Neural crest cell (in vitro differentiated cells): ENCODE measurements at places on chromosomes 1 and 21.

GRCh38 chr1:11138952-11139351, 39.3 kb upstream of the EXOSC10 start:
- no peak for DNase-seq

DNA sequence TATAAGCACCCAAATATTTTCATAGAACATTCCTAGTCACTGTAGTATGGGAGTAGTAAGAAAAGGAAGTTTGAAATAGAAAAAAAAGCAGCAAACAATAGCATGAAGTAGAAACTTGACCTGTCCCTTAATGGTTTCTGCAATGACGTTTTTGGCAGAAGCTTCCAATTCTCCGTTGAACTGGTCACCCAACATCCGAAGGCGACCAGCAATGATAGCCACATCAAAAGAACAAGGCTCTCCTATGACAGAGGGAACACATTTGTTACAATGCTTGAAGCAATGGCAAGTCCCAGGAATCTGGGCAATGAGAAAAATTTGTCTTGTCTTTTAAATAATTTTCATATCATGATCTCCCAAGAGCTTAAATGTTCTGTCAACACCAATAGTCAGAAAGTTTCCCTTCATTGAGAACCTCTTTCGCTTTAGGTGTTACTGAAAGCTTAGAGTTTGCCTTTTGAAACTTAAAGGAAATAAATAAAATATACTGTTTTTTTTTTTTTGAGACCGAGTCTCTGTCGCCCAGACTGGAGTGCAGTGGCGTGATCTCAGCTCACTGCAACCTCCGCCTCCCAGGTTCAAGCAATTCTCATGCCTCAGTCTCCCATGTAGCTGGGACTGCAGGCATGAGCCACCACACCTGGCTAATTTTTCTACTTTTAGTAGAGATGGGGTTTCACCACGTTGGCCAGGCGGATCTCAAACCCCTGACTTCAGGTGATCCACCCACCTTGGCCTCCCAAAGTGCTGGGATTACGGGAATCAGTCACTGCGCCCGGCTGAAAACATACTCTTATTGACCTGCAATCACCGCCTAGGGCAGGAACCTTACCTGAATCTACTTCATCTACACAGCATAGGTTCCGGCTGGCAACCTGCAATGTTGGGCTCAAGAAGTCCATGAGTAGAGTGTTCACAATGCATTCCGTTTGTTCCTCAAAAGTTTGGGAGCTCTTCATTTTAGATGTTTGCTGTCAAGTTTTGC, 672 bp downstream of the BCL2L15 start:
- DNase-seq: no peak

GRCh38 chr1:10615332-10615731, 140.6 kb downstream of the PEX14 start:
- DNase-seq: no peak

DNA sequence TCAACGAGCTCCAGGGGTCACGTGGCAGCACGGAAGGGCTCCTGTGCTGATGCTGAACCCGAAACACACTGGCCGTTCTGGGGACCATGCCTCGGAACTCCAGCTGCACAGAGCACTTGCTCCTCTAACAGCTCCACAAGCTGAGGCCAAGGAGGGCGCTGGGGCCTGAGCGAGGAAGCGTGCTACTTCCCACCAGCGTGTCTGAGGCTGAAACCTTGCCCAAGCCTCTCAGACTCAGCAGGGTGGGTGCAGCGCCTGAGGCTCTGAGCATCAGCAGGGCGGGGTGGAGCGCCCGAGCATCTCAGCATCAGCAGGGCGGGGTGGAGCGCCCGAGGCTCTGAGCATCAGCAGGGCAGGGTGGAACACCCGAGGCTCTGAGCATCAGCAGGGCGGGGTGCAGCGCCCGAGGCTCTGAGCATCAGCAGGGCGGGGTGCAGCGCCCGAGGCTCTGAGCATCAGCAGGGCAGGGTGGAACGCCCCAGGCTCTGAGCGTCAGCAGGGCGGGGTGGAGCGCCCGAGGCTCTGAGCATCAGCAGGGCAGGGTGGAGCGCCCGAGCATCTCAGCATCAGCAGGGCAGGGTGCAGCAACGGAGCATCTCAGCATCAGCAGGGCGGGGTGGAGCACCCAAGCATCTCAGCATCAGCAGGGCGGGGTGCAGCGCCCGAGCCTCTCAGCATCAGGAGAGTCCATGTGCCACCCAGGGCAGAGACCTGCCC, 9.6 kb downstream of the WRAP73 start:
- DNase-seq: no peak

DNA sequence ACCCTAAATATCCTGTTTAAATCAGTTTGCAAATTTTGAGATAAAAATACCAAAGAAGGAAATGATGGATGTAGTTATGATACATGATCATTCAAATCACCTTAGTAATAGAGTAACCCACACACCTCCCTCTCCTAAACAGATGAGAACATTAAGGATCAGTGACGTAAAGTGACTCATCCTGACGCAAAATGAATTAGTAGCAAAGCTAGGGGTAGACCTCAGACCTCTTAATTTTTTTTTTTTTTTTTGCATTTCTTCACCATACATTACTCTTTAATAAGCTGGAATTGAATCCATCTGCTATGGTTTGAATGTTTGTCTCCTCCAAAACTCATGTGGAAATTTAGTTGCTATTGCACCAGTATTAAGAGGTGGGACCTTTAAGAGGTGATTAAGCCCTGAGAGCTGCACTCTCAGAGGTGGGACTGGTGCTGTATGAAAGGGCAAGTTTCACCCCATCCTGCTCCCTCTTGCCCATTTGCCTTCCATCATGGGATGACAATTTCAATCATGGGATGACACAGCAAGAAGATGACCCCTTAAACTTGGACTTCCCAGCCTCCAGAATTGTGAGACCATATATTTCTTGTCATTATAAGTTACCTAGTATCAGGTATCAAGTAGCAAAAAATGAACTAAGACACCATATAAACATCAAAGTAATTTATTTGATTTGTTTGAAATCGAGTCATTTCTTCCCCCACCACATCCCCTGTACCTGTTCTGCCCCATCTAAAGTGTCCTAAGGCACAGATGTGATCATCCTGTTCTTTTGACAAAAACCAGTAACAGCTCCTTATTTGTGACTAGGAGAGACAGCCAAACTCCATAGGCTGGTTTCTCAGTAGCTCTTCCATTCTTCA, 114.6 kb upstream of the DUSP10 start:
- no peak for DNase-seq

DNA sequence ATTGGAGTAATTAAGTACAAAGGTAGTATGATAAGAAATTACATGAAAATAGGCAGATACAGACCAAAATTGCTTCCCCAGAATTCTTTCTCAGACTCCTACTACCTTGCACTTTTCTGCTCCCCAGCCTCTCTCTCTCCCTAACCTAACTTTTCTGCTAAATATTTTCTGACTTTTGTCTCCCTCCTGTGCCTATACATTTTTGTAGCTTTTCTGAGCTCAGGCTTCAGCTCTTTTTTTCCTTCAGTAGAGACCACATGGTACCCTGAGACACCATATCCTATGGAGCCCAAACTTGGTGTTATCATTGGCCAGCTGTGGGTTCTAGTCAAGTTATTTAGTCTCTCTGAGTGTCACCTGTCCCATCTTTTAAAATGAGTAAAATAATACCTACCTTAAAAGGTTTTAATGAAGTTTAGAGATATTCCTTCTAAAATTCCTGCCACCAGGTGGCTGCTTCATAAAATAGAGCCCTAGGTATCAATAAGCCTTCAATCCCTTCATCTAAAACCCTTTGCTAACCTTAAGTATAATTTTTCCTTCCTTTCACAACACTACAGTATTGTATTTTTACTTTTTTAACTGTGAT, 237.6 kb upstream of the DUSP10 start:
- DNase-seq: no peak

DNA sequence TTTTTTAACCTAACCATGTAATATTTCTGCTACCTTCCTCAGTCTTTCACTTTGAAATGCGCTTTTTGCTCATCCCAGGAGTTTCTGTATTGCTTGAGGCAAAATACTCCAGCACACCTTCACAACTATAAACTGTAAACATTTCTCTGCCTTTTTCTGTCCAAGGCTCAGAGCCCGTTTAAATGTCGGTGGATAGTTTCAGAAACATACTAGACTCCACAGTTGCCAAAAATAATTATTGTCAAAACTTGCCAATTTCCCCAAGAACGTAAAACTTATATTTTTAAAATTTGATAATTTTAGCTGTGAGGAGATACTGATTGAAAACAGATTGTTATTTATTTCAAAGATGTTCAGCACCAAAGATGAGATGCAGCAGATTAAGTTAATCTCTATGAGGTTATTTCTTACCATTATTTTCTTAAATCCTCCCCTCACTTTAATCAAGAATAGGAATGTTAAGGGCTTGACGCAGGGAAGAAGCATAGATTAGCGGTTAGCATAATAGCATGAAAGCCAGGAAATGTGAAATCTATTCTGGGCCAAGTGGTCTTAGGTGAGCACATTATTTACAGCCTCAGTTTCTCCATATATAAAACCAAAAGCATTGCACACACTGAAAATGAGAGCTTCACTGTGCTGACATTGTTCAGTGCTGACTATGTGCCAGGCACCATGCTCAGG, 91.5 kb upstream of the ESRRG start:
- DNase-seq: no peak

- DNase-seq: no peak
These were observed 353.6 kb downstream of the BRINP3 start for GRCh38 chr1:190124068-190124467.

DNA sequence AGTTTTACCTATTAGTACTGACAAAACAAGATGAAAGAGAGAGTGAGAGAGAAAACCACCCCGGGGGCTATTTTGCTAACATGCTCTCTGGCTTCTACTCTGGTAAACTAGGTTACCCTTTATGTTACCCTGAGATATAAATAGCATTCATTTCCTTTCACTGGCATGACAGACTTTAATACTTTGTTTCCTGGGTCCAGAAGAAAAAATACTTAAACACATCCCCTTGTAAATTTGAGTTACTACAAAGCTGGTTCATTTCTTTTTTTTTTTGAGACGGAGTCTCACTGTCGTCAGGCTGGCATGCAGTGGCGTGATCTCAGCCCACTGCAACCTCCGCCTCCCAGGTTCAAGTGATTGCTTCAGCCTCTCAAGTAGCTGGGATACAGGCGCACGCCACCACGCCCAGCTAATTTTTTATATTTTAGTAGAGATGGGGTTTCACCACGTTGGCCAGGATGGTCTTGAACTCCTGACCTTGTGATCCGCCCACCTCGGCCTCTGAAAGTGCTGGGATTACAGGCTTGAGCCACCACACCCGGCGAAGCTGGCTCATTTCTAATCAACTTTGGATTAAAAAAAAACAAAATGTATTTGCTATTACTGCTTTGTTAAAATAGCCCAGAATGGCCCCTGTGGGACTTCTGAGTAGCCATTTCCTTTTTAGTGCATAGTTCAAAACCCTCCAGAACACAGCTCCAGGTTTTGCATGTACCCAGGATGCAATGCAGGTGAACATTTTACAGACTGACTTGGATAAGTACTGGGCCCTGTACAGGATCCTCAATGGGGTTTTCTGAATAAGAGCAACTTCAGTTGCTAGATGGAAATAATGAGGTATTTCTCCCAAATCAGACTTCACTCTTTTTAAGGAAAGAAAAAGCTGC, 20.6 kb downstream of the INPP5B start:
- no peak for DNase-seq

DNA sequence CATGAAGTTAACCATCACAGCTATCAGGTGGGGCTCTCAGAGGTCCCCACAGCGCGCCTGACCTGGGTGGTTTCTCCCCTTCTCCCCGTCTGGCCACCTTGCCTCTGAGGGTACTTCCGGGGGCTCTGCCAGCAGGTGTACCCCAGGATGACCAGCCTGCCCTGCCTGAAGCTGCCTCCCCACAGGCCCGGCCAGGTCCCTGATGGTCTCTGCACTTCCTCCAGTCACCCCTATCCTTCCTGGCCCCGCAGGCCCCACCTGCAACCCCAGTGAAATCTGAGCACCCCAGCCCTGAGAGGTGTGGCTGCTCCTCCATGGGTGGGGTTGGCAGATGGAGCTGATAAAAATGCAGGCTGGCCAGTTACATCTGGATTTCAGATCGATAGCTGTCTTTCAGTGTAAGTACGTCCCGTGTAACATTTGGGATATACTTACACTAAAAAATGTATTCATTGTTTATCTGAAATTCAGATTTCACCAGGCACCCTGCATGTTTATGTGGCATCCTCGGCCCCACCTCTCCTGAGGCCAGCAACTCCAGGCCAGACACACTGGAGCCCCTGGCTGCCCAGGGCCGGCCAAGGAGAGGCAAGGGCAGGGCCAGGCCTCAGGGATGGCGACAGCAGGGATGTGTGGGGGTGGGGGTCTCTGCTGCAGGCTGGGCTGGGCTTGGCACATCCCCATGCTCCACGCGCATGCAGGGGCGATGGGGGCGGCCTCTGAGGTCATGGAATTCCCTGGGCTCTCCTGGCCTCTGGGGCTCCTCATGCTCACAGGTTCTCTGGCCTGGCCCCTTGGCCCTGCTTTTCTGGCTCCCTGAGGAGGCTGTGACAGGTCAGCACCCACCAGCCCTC, 25.1 kb downstream of the LRRC3 start:
- DNase-seq: no peak

GRCh38 chr1:169594391-169594790, 8.1 kb upstream of the F5 start:
- no peak for DNase-seq

DNA sequence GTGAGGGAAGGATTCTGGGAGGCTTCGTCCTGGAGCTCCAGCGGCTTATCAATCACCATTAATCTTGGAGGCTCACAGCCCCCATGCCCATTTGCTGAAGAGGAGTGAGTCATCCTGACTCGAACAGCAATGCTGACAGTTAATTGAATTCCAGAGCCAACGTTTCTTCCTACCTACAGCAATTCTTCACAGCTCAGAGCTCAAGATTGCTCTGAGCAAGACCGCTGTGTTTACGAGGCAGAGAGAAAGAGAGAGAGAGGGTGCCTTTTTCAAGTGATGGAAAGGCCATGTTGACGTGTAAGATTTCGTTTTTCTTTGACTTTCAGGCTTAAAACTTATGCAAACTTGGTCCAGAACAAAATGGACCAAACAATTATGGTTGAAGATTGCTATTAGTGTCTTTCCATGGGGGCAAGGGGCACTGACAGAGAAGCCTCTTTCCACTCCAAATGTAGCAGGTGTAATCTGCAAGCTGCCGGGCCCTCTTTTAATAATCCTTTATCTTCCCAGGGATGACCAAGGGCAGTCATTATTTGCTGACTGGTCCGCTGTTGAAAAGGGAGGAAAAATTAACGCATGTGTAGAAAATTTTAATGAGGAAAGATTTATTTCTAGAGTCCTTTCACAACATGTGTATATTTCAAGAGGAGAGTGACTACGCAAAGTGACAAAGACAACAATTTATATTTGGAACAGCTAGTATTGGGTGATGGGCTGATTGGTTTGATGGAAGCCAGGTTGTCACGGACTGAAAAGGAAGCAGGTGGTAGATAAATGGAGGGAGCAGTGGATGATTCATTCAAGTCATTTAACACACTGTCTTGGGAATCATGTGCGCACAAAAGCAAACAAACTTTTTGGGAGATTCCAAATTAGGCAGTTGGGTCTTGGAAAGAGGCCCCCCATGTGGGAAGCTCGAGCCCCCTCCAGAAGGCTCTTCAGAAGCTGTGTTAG, 136.1 kb upstream of the IRF2BP2 start:
- DNase-seq: no peak

DNA sequence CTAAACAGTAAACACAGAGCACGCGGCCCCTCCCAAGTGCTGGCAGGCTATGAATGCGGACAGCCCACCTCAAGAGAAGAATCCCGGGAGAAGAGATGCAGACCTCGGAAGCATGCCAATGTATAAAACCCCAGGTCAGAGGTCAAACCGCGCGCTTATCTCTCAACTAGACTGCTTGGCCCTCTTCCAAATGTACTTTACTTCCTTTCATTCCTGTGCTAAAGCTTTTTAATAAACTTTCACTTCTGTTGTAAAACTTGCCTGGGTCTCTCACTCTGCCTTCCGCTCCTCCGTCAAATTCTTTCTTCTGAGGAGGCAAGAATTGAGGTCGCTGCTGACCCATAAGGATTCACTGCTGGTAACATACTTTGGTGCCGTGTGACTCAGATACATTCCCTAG, 216.0 kb downstream of the S1PR1 start:
- DNase-seq: no peak
